ENCODE measurements at places on chromosomes 4 and X.

- DNase-seq = no peak
Measured at GRCh38 chr4:165915215-165915614, 42.2 kb downstream of the TLL1 start.

DNA sequence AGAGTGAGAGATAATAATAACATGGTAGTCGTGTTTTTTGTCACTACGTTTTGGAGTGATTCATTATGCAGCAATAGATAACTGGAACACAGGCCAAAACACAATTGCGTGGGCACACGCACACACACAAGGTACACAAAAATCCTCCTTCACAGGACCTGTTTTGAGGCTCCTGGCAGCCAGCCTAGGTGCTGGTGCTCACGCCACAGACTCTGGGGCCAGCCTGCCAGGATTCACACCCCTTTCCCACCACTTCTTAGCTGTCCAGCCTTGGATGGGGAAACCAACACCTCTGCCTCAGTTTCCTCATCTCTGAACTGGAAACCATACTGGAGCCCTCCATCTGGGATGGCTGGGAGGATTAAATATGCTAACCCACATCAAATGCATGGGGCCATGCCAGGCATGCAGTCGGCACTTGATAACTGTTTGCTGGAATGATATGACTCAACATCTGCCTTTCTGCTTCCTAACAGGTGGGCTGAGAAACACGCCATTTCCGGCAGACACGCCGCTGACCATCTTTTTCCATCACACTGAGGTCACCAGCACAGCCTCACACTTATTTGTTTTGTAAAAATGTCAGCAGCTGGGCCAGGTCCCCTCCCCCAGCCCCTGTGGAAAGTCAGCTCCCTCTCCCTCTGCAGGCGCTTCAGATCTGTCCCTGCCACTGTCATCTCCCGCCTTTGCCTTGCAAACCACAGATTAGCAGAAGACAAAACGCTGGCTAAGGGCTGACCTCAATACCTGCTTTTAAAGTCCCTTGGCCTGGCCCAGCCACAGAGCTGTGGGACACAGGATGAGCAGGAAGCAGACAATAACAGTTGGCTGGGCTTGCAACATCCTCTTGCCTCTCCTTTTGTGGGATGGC lies 237.5 kb downstream of the BCOR start:
- no peak for DNase-seq

- DNase-seq = no peak
Measured at GRCh38 chr4:46386570-46386969, 3.4 kb downstream of the GABRA2 start.

DNA sequence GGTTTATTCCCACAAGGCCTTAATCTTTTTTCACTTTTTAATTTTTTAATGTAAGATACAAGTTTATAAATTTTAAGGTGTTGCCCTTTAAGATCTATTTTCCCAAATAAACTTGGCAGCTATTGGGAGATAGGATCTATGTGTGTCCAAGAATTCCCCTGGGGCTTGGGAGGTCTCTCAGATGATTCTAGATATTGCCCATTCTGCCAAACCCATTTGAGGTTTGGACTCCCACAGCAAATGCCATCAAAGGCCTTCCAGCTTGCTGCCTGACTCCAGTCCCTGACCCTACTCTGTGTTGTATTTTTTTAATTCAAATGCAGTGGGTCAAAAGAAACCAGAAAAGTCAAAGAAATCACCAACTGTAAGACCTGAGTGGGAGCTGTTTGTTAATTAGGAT lies 120.0 kb upstream of the CHRDL1 start:
- no peak for DNase-seq

DNA sequence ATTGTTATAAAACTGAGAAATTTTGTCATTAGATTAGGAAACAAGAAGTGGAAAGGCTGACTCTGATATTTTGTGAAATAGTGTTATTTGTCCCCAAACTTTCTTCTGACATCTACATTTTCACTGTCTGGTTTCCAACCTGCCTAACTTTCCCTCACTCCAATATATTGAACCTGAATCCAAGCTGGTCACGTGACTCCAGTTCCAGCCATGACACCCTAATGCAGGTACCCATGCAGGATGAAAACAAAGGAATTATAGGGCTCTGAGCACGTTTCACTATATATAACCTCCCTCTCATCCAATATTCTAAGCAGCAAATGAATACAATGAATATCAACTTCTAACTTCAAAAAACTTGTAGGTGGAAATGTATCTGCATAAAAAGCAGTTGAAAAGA lies 231.6 kb downstream of the TLL1 start:
- no peak for DNase-seq

- no peak for DNase-seq
Measured at GRCh38 chrX:23732704-23733103, 10.4 kb downstream of the ACOT9 start.

GRCh38 chrX:12042615-12043014 lies 95.7 kb upstream of the FRMPD4 start:
- DNase-seq = no peak

GRCh38 chr4:123930996-123931395 lies 534.4 kb downstream of the SPRY1 start:
- DNase-seq = no peak

DNA sequence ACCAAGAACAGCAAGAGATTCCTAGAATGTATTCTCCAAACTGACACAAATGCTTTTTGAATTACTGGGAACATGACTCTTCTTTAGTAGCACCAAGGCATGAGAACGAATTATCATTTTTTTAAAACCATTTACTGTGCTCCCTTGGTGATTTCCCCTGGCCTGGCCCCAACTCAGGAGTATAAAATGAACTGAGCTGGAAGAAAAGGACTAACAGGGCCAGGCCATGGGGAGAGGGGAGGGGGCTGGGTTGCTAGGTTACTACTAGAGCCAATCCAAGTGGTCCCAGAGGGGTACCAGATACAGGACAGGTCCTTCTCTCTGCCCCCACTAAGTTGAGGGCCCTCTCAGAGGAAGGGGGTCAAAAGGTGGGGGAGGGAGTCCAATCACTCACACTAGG lies 23.1 kb downstream of the SASH3 start:
- no peak for DNase-seq

DNA sequence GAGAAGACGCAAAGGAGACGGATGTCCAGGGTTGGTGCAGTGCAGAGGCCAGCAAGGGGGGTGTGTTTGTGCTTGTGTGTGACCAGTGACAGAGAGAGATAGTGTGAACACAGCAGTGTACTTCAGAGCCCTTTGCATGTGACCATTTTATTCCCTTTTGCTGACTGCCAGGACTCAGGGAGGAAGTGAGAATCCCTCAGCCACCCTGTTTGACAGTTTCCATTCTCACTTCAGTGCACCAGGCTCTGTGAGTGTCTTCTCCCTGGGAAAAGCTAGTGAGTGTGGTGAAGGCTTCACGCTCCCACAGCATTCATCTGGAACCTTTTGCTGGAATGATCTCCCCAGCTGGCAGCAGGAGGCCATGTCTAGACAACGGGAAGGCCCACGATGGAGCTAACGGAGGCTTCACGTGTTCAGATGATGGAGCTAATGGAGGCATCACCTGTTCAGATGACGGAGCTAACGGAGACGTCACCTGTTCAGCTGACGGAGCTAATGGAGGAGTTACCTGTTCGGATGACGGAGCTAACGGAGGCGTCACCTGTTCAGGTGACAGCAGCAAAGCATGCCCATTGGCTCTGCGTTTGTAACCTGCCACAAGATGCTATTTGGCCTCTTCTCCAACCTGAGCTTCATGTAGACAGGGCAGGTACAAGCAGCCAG lies 195.4 kb downstream of the AFAP1 start:
- no peak for DNase-seq

DNA sequence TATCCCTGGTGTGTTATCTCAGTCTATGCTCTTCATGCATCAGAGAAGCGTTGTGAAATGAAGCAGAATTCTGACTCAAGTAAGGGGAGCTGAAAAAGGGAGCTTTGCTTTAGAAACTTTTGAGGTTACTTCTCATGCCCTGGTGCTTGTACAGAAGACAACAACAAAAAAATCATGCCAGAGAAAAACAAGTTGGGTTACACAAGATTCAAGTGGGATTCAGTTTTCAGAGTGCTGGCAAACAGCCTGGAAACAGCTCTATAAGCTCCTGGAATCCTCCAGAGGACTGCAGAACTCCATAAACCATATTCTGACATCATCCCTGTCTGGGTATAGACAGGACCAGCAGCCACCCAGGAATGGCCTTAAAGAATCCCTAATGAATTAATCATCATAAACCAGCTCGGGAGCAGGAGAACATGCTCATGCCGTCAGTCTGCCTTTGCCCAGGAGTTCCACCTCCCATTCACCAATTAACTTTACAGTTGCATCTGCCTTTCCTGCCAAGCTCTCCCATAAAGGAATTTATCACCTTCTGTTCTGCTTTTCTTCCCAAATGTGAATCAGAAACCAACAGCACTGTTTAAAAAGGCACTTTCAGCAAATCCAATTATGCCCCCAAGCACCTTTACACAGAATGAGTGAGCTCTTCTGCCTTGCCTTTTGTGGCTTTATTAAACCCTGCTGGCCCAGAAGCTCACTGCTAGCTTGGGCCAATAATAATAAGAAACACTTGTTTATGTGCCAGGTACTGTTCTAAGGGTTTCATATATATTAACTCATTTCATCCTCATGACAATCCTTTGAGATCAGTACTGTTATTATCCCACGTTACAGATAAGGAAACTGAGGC lies 54.5 kb upstream of the FBXW7 start:
- DNase-seq = no peak

DNA sequence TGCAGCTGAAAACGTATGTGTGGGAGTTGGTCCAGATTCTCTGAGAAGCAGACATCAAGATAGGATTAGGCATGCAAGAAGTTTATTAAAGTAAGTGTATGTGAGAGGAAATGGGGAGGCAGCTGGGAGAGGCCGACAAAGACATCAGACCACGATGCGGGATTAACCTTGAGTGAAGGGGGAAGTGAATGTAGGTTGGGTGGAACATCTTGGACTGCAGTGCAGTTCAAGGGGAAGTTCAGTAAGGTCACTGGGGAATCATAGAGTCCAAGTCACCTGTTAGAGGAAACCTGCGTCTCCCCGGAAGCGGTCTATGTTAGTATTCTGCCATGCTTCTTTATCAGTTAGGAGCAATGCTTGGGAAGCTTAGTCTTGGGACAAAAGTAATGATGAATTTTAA lies 22.0 kb downstream of the CXCL8 start:
- no peak for DNase-seq

- DNase-seq = no peak
Measured at GRCh38 chr4:78667764-78668163, 108.4 kb upstream of the BMP2K start.

- no peak for DNase-seq
Measured at GRCh38 chrX:86014421-86014820, 32.9 kb downstream of the CHM start.

GRCh38 chr4:2301806-2302205 lies 39.9 kb upstream of the MXD4 start:
- no peak for DNase-seq

DNA sequence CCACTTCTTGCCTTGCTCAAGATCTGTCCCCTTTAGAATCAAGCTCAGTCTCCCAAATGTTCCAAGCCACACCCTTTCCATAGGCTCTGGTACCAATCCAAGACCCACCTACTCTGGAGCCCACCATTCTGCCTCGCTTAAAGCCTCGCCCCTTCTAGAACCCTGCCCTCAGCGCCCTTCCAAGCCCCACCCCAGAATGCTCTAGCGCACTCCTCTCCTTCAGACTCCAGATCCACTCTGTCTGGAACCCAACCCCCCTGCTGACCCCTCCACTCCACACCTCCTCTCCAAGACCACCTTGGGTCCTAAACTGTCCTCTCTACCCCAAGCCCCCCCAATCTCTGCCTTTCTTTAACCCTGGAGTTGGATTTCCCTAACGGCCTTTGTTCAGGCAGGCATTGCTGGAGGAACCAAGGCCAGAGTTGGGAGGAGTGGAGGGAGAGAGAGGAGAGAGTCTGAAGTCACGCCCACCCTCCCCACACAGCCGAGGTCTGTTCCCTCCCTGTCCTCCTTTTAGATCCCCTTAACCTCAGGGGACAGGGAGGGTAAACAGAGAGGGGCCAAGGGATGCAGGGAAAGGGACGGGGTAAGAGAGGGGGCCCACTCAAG lies 2.4 kb upstream of the PRICKLE3 start:
- no peak for DNase-seq

DNA sequence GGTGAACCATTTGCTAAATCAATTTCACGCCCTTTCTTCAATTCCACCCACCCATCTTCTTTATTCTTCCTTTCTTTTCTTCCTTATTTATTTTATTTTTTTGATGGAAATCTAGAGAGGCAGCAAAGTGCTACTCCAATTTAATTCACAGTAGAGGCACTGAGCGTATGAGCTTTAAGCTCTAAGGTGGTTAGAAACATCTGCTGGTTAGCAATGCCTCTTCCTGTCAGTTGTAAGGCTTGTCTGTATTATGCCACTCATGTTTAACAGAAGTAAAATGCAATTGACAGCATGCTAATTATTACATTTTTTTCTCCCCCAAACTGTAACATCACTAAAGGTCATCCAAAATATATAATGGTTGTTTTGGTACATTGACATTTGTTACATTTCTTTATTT lies 103.8 kb downstream of the EPHA5 start:
- DNase-seq = no peak

DNA sequence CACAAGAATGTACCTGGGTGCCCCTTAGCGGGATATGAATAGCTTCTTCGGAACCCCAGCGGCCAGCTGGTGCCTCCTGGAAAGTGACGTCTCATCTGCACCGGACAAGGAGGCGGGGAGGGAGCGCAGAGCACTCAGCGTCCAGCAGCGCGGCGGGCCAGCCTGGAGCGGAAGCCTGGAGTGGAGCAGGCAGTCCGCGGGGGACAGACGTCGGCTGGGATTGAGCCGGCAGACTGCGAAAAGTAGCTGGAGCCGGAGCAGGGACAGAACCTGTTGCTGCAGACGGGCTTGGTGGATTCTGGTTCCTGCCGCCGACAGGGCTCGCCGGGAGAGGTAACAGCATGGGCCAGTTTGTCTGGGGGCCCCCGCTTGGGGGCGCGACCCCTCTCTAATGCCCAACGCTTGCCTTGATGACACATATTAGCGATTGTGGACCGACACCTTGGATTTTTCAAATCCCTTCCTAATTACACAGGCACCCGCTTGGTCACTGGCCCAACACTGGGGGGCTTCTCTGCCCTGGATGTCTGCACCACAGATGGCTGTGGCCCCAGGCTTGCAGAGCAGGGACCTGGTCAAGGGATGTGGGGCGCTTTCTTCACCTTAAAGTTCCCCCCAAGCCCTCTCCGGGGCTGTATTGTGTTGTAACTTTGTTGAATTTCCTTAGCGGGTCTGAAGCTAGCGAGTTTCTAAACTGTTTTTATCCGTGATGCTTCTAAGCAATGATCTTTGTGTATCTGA lies at the start of gene NPFFR2:
TSS of gene NPFFR2 (plus strand) at position 133 of the 741 bp plus-strand sequence. CDS start 96,592 bp downstream, outside the sequence.
- peak; percentile 2 for DNase-seq

- no peak for DNase-seq
Measured at GRCh38 chr4:187666697-187667494, 328.7 kb upstream of the ZFP42 start.

Data from nucleus accumbens (tissue), 56 donors.